Regular cardiac myocyte (primary cell): ENCODE measurements at places on chromosomes 1 and 21. TPM values are rescaled to one million over a fixed set of nuclear protein-coding genes. Genes with fewer than 3 reads are reported as not detected.

The ELF3 gene
- total RNA-seq, result 0.77 and 2.5 TPM in 2 replicates

The MIB2 gene
- total RNA-seq, result 62.1 and 115 TPM in 2 replicates

The CA14 gene
- total RNA-seq, result not detected in 2 replicates

The DNAJC8 gene
- total RNA-seq, result 56.7 and 90.1 TPM in 2 replicates

The UBE2U gene
- total RNA-seq, result not detected in 2 replicates

The ICOSLG gene
- total RNA-seq, result 0.19 and 0.85 TPM in 2 replicates

The MCOLN3 gene
- under 0.01 and 0.28 TPM in 2 replicates for total RNA-seq

The FCAMR gene
- total RNA-seq, result under 0.01 TPM in 1 of 2 replicates, not detected in the other

The CORT gene
- not detected in 2 replicates for total RNA-seq

The PKLR gene
- 0.56 TPM in 1 of 2 replicates, not detected in the other for total RNA-seq

The TSHB gene
- total RNA-seq, result not detected in 2 replicates

The KCNA3 gene
- 0.28 TPM in 1 of 2 replicates, not detected in the other for total RNA-seq

The PROX1 gene
- 0.28 and 0.38 TPM in 2 replicates for total RNA-seq

The GADD45A gene
- total RNA-seq, result 33.0 and 51.6 TPM in 2 replicates

The SPOCD1 gene
- 32.8 and 44.0 TPM in 2 replicates for total RNA-seq

The S100A9 gene
- total RNA-seq, result not detected in 2 replicates

The TACSTD2 gene
- total RNA-seq, result 0.19 and 0.56 TPM in 2 replicates

The ZNF593OS gene
- total RNA-seq, result 0.28 TPM in 1 of 2 replicates, not detected in the other

The CR1 gene
- not detected in 2 replicates for total RNA-seq

The COL11A1 gene
- total RNA-seq, result 5.9 and 17.8 TPM in 2 replicates

The FAM131C gene
- 0.28 TPM in 1 of 2 replicates, not detected in the other for total RNA-seq
